ENCODE measurements at places on chromosomes 13 and 19.
A peak's percentile ranks its signal among the peaks of the same experiment; 100 is the strongest.

GRCh38 chr13:113109151-113110047 lies 3.8 kb downstream of the F7 start:
- no peak for DNase-seq

- DNase-seq: no peak
Observed at GRCh38 chr13:97306645-97307044, 84.5 kb downstream of the MBNL2 start.

- no peak for DNase-seq
Observed at GRCh38 chr13:111663953-111664421, 343.5 kb downstream of the TEX29 start.

DNA sequence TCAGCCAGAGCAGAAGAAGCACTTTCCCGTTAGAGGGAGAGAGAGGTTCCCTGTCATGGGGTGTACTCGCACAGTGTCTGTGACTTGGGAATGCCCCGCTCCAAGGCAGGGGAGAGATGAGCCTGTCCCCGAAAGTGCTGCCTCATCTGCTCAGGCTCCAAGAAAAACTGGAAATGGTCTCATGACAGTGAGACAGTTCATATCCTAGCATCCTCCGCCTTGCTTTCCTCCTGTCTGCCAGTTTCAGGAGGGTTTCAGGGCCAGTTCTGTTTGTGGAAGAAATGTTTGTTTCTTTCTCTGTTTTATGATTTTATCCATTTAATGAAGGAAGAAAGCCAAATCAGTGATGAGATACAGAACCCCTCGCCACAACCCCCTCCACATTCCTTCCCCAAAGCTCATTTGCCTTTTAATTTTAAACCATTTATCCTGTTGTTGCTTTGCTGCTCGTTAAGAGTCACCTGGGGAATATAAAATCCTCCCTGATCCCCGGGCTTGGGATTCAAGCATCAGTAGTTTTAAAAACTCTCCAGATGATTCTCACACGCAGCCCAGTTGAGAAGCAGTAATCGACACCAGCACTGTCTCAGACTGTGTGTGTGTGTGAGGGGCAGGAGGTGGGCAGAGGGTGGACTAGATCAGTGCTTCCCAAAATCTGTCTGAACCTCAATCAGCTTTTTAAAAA lies 144.6 kb upstream of the UBL3 start:
- no peak for DNase-seq

- DNase-seq: peak; percentile 76
Observed at GRCh38 chr13:23506807-23507291, 63.4 kb upstream of the TNFRSF19 start.

GRCh38 chr13:81058916-81059290 lies 718.0 kb upstream of the SPRY2 start:
- no peak for DNase-seq

GRCh38 chr13:75766636-75767035 lies 130.5 kb downstream of the LMO7 start:
- DNase-seq: no peak

- DNase-seq: no peak
Observed at GRCh38 chr13:97327086-97327485, 105.0 kb downstream of the MBNL2 start.

DNA sequence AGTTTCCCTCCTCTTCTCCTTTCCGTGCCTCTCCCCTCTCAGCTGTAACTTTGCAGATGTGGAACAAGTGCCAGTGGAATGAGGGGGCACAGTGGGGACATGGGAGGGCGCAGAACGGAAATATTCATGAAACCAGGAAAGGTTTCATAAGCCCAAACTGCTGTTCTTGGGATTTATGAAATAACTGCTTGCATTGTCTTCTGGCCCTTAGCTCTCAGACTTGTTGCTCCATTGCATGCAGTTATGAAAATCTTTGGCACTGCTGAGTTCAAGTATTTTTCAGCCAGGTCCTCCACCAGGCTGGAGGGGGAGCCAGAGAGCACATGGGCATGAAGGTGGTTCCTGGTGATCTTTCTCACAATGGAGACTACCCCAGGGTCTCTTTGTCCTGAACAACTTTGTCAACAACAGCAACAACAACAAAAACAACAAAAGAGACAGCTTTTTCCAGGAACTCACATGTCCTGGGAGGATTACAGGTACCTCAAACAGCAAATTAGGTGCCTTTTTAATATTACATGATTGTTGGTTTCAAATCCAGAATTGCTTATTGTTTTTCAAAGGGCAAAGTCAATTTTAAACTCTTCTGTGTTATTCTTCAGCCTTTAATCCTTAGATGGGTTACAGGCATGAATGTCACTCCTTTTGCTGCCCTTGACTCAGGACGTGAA lies 1.5 kb downstream of the RGCC start:
- no peak for DNase-seq

DNA sequence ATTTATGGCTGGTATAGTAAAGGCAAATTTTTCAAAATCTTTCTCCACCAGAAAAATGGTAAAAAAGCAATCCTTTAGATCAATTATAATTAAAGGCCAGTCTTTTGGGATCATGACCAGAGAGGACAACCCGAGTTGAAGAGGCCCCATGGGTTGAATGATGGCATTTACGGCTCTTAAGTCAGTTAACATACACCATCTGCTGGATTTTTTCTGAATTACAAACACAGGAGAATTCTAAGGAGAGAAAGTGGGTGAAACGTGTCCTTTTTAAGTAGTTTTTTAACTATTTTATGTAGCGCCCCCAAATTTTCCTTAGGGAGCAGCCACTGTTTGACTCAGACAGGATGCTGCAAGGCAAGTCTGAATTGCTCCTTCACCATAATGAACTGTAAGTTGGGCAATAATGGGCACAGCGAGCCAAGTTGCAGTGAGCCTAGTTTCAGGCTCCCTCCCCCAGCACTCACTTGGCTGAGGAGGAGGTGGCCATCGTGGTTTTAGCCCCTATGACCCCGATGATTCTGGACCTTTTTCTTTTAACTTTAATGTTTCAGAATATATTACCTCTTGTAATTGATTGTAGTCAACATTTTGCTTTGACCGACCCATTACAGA lies 13.6 kb upstream of the ZNF611 start:
- DNase-seq: no peak

- DNase-seq: no peak
Observed at GRCh38 chr19:29389495-29389894, 136.3 kb upstream of the VSTM2B start.

DNA sequence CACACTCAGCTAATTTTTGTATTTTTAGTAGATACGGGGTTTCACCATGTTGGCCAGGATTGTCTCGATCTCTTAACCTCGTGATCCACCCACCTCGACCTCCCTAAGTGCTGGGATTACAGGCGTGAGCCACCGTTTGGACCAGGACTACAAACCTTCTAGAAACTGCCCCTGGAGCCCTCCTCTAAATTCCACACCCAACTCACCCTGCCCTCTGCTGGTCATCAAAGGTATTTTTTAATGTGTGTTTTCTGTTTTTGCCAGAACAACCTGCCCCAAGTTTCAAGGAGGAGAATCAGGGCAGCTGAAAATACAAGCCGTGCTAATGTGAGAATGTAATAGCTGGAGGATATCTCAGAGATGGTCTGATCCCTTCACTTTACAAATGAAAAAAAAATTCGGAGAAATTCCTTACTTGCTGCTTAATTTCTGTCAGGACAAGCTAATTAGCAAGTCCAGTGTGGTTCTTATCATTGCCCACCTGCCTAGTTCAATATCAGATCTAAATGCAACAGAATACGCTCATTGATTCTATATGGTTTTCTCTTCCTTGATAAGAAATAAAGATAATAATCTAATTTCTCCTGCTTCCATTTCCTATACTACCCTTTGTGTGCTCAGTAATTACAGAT lies 4.1 kb downstream of the ATP8A2 start:
- peak; percentile 4 for DNase-seq

DNA sequence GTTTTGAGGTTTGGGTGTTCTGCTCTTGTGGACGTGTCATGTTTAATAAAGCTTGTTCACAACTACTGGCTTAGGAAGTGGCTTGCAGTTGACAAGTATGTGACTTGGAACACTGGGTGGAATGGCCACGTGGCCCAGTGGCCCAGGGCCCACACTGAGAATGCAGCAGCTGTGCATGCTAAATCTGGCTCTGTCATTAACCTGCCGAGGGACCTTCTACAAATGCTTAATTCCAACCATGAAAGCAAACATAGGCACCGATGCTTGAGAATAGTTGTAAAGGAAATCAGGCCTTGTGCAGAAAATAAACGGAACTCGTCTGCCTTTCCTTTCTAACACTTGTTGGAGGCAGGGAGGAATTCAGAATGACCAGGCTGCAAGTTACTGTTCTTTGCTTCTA lies 11.6 kb upstream of the CLDN10 start:
- no peak for DNase-seq

GRCh38 chr19:48518207-48518606 lies 6.6 kb upstream of the LMTK3 start:
- DNase-seq: no peak

- DNase-seq: no peak
Observed at GRCh38 chr13:67489016-67489415, 258.9 kb upstream of the PCDH9 start.

DNA sequence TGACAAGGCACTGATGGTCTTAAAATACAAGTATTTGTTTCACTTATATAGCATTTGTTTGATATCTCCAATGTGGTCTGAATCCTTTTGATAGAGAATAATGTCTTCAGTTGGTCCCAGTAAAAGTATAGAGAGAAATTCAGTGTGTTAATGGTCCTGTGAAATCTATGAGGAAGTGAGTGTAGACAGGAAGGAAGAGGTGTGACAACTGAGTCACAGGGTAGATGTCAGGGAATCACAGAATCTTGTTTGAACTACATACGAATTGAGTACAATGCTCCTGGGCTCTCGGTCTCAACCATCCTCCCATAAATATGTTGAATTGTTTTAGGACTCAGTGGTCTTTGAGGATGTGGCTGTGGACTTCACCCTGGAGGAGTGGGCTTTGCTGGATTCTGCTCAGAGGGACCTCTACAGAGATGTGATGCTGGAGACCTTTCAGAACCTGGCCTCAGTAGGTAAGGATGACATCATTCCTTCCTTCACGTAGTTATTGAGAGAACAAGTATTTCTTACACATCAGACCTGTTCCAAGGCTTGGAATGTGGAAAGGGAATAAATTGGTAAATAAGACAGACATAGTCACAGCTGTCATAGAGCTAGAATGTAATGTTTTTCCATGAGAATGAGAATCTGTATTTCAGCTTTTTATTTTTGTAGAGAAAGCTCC lies 9.1 kb downstream of the ZNF555 start:
- DNase-seq: no peak

DNA sequence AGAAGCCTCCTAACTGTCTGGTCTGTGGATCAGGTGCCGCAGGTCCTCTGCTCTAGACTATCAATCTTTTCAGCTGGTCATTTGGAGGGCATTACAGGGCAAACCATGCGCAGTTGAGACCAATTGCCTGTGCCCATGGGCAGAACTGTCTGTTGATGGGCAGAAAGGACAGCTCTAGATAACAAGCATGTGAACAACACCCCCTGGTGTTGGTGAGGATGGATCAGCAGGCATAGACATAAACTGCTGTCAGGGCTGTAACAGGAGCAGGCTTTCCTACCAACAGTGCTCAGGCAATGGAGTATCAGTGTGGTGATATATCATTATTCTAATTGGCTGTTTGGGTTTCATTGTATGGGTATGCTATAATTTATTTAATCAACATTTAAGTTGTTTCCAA lies 104.7 kb upstream of the KL start:
- peak; percentile 21 for DNase-seq

DNA sequence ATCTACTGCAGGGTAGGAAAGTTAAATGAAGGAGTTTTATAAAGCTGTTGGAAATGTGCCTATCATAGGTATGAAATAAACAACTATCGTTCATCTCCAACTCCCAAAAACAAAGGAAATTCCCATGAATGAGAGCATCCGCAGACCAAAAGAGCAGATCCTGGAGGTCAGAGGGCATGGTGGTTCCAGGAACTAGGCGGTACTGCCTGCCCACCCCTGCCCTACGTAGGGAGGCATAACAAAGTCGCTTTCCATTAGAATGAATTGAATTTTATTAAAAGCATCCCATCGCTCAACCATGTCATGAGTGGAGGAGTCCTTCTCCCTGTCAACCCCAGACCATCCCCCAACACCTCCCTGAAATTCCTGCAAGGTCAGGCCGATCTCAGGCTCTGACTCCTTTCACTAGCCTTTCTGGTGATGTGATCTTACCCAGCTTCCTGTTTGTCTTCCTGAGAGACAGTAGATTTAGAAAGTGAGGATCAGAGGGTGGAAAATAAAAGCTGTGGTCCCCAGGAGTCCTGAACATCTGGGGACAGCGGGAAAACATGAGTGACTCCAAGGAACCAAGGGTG lies at the start of gene CLEC4M:
TSS of gene CLEC4M (plus strand) at position 525 of the 575 bp plus-strand sequence. CDS start at position 549, 24 bp downstream.
- no peak for DNase-seq

DNA sequence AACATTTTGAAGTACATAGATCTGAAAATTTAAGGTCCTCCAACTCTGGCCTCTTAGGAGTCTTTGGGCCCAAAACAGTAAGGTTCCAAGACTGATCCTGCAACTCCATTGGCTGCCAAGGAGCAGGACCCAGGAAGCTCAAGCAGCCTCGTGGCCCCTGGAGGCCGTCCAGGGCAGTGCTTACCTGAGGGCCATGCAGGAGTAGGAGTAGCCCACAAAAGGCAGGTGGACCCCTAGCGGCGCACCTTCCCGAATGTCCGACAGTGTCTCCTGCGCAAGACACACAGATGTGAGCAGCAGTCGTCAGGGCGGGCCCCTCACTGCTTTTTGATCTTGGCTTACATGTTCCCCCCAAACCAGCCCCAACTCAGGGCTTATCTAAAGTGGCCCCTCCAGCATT lies 5.7 kb upstream of the SIX5 start:
- no peak for DNase-seq

DNA sequence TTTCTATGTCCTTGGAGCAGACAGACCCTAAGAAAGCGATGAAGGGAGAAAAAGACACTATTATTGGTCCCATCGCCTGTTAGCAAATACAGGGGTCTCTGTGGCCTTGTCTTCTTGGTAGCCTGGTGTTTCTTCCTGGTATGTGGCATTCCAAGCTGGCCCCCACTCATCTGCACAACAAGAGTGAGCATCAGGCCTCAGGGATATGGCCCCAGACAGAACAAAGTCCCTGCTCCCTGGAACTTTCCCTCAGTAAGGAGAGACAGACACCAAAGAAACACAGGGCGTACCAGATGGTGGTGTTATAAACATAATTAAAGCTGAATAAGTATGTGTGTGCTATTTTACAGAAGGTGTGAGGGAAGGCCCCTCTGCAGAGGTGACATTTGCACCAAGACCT lies 48.2 kb upstream of the KPNA3 start:
- no peak for DNase-seq

GRCh38 chr19:29620931-29621351 lies 14.9 kb downstream of the POP4 start:
- DNase-seq: no peak

- DNase-seq: no peak
Observed at GRCh38 chr13:51550151-51550550, 34.1 kb upstream of the WDFY2 start.

DNA sequence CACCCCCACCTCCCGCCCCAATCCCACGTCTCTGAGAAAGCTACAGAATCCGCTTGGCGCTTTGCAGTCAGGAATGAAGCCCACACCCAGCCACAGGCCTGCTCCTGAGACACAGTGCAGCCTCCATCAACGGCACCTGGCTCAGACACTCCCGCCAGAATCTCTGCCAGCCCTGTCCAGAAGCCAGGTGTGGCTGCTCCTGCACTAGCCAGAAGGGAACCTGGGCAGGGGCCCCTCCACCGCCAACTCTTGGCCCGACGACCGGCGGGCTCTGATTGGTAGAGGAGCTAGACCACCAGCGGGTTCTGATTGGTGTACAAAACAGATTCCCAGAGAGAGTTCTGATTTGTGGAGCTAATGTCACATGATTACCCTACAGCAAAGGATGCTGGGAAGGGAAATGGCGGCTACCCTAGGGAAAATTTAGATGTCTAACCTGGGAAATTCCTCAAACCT lies 2.9 kb upstream of the PPP6R1 start:
- no peak for DNase-seq

All from AG04449 (cell line).